Fibroblast of skin of scalp (primary cell): ENCODE measurements at places on chromosomes 12 and 14.
A peak's percentile ranks its signal among the peaks of the same experiment; 100 is the strongest.

GRCh38 chr12:3252450-3252891 is 175.3 kb downstream of the TSPAN9 start:
- DNase-seq, result no peak

- DNase-seq, result no peak
Measured at GRCh38 chr12:53603196-53603595, 23.0 kb downstream of the ATF7 start.

GRCh38 chr12:65123435-65124063 is 2.4 kb upstream of the WIF1 start:
- peak; percentile 42 for DNase-seq

DNA sequence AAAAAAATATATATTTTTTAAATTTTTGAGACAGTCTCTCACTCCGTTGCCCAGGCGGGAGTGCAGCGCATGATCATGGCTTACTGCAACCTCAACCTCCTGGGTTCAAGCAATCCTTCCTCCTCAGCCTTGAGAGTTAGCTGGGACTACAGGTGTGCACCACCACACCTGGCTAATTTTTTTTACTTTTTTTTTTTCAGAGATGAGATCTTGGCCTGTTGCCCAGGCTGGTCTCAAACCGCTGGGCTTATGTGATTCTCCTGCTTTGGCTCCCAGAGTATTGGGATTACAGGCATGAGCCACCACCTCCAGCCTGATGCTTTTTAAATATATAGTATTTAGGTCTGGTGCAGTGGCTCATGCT is 24.5 kb downstream of the MDM2 start:
- DNase-seq, result no peak

- DNase-seq, result peak; percentile 75
Measured at GRCh38 chr14:101791919-101792572, 30.5 kb downstream of the PPP2R5C start.

DNA sequence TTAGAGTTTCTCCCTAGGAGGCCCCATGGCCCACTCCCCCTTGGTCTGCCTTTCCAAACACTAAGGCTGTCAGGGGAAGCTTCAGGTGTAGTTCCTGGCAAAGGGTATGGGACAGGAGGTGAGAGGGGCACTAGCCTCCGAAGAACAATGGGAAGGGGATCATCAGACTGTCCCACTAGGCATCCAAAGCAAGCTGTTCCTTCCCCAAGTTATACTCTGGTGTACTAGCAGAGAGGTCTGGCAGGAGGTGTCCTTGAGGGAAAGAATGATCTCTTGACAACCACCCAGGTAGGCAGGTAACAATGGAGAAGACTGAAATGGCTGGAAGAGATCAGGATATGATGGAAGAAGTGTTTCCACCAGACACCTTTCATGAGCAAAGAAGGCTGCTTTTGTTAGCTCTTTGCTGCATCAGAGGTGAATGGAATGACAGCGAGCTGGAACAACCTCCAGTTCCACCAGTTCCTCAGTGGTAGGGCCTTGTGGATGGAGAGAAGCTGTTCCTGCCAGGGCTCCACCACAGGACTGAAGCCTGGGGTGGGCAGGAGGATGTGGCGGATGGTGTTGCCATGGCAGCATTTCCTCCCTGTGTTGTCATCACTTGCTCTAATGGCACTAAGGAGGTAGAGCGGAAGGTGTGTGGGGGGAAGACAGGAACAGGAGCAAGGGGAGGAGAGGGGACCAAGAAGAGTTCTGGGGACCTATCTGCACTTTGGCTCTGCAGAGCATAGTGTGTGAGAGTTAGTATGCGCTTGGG is 2.3 kb upstream of the AGAP2 start:
- DNase-seq, result no peak

- DNase-seq, result peak; percentile 20
Measured at GRCh38 chr12:131755305-131756113, 44.6 kb downstream of the SFSWAP start.

GRCh38 chr14:24634158-24634557 is at the start of gene GZMB:
GZMB (minus strand) TSS chr14:24634190; CDS start chr14:24634160, 30 bp downstream.
- DNase-seq, result no peak

- no peak for DNase-seq
Measured at GRCh38 chr12:100843061-100843460, 48.5 kb downstream of the ANO4 start.
